ENCODE measurements at places on chromosomes 11 and 22.

DNA sequence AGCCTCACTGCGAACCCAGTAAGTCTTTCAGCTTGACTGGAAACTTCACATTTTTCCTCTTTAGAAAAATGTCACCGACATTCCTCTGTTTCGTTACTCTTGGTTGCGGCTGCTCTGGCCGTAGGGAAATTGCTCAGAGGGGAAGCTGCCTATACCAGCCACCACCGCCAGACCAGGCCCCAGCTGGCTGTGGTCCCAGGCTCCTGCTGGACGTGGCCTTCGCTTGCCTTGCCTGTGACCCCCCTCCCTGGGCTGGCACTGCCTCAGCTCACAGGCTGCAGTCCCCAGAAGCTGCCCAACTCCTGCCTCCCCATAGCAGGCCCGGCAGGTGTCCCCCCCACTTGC, 197.8 kb downstream of the MN1 start:
- DNase-seq: no peak

- DNase-seq: peak; percentile 57
Observed at GRCh38 chr11:6443269-6444003, 2.6 kb upstream of the HPX start.

DNA sequence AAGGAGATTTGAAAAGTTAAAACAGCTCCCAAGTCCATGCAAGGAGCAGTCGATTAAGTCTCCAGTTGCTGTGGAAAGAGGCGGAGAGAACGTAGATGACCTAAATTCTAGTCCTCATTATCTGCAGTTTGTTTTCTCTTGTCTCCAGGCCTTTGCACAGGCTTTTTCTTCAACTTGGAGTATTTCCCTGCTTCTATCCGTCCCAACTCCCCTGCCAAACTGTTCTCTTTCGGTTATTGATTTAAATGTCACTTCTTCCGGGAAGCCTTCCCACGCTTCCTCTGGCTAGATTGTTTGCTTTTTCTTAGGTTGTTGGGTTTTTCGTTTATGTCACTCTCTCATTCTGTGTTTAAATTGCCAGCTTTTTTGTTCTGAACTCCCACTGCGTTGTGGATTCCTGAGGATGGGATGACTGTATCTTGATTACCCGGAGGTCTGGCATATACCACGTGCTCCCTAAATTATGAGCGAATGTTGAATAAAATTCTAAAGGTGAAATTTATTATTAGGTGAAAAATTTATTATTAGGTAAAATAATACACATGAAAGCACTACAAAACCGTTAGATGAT, 463 bp downstream of the TMEM126B start:
- DNase-seq: peak; percentile 27

- no peak for DNase-seq
Observed at GRCh38 chr11:9604134-9604533, 30.7 kb downstream of the WEE1 start.

DNA sequence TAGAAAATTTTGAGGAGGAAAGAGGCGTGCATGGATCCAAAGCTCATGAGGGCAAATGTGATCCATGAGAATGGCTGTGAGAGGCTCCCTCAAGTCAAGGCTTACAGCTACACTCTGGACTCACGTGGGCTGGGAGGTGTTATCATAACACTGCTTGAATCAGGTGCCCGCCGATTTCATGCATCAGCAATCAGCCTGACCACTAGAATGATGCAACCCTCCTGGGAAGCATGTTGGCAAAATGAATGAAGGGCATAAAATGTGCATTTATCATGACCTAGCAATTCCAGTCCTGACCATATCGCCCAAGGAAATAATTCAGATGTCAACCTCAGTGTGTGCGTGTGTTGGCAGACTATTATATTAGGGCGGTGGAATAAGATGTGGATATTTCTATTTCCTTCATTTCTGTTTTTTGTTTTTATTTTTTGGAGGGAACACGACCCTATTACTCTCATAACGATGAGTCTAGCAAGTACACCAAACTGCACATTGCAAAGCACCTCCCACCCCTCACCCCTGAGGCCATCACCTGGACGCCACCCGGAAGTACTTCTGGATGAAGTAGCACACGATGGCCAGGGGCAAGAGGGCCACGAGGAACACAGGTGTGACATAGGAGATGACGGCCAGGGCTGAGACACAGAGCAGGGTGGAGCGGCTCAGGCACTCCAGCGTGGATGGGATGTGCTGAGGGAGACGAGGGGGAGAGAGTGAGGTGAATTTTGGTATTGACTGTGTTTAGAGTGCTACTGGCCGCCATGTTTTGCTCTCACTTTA, 15.7 kb upstream of the KCNJ11 start:
- no peak for DNase-seq

GRCh38 chr11:121889186-121889585, 226.8 kb downstream of the BLID start:
- DNase-seq: no peak

- DNase-seq: peak; percentile 82
Observed at GRCh38 chr11:118398791-118399559, 2.4 kb upstream of the ATP5MG start.

DNA sequence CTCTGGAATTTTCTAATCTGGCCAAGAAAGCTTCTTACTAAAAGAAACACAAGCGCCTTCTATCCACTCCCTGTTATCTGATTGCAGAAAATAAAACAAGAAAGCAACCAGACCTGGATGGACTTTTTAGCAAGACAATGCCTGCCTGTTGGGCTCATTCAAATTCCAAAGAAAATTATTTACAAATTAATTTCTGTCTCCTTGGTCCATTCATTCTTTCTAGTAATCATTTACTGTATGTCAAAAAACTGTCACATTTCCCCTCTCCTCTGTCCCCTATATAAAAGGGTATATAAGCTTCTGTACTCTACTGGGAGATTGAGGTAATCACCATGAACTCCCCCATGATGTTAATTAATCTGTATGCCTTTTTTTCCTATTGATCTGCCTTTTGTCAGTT, 279.9 kb downstream of the DLG2 start:
- no peak for DNase-seq

DNA sequence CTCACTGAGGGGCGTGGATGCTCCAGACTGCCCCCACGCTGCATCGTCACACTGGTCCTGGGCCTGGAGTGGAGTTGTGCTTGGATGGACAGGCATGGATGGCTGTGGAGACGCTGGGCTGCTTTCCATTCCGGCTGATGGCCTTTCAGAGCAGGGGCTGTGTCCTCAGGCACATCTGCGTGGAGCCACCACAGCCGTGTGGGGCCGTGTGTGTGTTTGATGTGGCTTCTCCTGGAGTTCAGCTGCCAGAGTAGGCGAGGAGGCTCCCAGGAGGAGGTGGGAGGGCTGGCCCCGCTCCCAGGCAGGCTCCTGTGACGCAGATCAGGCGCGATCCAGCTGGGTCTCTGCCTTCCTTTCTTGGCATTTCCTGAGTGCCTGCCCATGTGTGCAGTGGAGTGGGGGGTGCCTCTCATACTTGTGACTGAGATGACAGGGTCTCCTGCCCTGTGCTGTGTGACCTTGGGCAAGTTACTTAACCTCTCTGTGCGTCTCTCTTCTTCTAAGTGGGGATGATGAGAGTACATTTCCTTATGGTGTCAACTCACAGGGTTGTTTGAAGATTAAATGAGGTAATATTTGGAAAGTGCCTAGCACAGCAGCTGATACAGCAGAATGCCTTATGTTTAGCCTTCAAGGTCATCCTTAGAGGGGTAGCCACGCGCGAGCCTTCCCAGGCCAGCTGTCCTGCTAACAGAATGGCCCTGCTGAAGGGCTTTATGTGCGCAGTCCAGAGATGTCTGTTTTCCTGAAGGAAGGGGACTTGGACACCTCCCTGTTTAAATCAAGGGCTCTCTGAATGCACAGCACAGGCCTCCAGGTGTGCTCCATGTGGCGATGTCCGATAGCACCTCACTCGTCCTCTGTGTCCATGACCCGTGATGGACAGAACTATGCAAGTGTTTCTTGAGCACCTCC, 33.5 kb downstream of the GLB1L2 start:
- no peak for DNase-seq

GRCh38 chr22:32775957-32776356, 25.5 kb upstream of the TIMP3 start:
- DNase-seq: no peak

- DNase-seq: peak; percentile 31
Observed at GRCh38 chr11:120801801-120802689, 221.9 kb upstream of the TBCEL start.
